ENCODE measurements at places on chromosomes 11 and 22. TPM values are rescaled to one million over a fixed set of nuclear protein-coding genes. Genes with fewer than 3 reads are reported as not detected.
A peak's percentile ranks its signal among the peaks of the same experiment; 100 is the strongest.

- DNase-seq: no peak
Measured at GRCh38 chr11:77471558-77472193, 2.2 kb downstream of the PAK1 start.

DNA sequence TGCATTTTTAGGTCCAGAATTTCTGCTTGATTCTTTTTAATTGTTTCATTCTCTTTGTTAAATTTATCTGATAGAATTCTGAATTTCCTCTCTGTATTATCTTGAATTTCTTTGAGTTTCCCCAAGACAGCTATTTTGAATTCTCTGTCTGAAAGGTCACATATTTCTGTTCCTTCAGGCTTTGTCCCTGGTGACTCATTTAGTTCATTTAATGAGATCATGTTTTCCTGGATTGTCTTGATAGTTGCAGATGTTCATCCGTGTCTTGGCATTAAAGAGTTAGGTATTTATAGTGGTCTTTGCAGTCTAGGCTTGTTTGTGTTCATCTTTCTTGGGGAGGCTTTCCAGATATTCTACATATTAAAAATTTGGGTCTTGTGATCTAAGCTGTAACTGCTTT, 694.8 kb upstream of the CCDC179 start:
- DNase-seq: no peak

GRCh38 chr22:49686495-49687219, 141.0 kb downstream of the BRD1 start:
- DNase-seq: no peak

DNA sequence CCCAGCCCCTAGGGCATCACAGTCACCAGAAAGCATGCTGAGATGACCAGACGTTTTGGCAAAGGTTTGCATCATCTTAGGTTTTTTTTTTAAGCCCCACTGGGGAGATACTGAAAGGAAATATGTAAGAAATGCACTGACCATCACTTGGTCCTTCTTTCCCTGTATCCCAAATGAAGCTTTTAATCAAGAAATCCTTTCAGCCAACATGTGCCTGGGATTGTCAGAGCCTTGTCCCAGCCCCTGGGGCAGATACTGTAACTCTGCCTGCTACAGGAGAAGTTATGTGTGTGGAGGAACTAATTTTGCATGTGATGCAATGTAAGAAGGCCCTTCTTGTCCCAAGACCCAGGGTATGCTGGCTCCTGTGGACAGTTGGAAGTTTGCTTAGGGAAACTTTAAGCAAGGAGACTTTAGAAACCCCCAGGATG, 65.6 kb downstream of the PPFIBP2 start:
- DNase-seq: no peak

- no peak for DNase-seq
Measured at GRCh38 chr11:44916801-44917385, 33.8 kb downstream of the TP53I11 start.

DNA sequence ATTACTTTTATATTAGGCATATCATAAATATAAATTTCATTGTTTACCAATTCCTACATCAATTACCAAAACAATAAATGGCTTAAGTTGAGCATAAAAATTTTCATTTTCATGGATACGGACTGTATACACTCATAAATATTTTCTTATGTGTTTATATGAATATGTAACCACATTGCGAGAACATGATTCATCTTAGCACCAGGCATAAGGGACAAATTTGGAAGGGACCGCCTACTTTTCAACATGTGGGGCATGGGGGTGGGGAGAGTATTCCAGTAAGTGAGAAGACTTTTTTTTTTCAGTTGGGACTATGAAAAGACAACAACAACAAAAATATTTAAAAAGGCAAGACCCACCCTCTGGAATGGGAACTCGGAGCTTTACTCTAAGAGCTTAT, 296.1 kb downstream of the RAB38 start:
- DNase-seq: no peak

- DNase-seq: no peak
Measured at GRCh38 chr22:37419370-37419968, 7.8 kb downstream of the ELFN2 start.

GRCh38 chr11:60869451-60869825, 2.1 kb downstream of the ZP1 start:
- DNase-seq: no peak

DNA sequence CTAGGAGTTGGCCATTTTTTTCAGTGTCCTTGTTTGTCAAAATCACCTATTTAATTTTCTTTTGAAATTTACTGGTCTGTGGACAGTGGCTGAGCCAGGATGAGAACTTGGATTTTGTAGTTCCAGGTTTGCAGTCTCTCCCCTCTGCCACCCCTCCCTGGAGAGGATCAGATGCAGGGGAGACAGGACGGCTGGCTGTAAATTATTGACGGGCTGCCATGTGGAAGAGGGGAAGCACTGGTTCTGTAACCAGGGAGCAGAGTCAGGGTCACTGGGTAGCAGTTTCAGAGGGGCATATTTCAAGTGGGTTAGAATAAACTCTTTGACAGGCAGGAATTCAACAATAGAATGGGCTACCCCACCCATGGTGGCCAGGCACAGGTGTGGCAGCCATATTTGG, 20.6 kb upstream of the YWHAH start:
- DNase-seq: no peak

- DNase-seq: no peak
Measured at GRCh38 chr11:110761131-110761530, 48.9 kb upstream of the ARHGAP20 start.

DNA sequence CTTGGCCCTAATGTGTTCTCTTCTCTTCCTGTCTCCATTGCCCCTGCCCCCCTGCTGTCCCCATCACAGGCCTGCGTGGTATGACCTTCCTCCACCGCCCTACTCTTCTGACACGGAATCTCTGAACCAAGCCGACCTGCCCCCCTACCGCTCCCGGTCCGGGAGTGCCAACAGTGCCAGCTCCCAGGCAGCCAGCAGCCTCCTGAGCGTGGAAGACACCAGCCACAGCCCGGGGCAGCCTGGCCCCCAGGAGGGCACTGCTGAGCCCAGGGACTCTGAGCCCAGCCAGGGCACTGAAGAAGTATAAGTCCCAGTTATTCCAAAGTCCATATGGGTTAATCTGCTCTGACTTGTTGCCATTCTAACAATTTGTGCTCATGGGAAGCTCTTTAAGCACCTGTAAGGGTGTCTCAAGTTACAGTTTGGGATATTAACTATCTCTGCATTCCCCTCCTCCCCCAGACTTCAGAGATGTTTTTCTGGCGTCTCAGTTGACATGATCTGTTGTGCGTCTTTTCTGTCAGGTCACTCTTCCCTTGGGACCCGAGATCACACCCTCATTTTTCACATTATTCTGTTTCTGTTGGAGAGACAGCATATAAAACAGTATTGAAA, 60.0 kb downstream of the COMMD9 start:
- DNase-seq: no peak

- peak; percentile 7 for DNase-seq
Measured at GRCh38 chr11:68872216-68873003, 30.7 kb upstream of the CPT1A start.

- no peak for DNase-seq
Measured at GRCh38 chr22:27873472-27873871, 45.6 kb downstream of the PITPNB start.

- DNase-seq: no peak
Measured at GRCh38 chr11:115276191-115276590, 228.0 kb downstream of the CADM1 start.

GRCh38 chr11:31795706-31796498, 15.2 kb downstream of the PAX6 start:
- DNase-seq: no peak

DNA sequence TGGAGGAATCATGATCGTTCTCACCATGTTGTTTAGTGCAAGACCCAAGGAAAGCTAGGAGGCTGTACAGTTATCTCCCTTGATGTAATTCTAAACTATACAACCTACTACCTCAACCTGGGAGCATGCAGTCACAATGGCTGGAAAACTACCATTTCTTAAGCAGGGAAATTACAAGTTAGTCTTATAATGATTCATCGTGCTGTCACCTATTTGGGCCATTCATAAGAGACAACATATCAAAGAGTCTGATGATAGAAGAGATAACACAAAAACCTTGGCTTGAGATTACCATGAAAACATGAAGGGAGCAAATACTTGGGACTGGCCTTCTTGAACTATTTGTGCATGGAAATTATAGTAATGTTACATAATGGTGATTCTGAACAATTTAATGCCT, 30.5 kb upstream of the BLID start:
- no peak for DNase-seq

DNA sequence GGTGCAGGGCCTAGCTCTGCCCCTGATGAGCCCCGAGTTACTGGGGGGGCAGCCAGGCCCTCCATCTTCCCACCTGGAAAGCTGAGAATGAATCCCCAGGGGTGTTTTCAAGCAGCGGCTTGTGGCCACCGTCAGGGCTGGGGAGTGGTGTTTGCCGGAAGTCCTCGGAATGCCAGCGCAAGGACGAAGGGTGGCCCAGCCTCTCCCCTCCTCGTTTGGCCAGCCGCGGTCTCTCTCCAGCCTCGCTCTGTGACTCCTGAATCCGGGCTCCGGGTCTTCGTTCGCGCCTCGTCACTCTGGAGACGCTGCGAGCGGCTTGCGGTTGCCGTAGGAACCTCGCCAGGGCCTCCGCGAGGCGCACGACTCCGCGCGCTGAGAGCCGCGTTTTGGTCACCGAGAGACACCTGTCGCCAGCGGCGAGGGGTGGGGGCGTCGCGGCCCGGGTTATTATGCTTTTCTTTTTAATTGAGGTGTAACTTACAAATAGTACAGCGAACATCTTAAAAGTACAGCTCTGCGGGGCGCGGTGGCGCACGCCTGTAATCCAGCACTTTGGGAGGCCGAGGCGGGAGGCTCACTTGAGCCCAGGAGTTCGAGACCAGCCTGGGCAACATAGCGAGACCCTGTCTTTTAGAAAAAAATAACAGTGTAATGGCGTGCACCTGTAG, 6.3 kb upstream of the KDELR3 start:
- peak; percentile 84 for DNase-seq

DNA sequence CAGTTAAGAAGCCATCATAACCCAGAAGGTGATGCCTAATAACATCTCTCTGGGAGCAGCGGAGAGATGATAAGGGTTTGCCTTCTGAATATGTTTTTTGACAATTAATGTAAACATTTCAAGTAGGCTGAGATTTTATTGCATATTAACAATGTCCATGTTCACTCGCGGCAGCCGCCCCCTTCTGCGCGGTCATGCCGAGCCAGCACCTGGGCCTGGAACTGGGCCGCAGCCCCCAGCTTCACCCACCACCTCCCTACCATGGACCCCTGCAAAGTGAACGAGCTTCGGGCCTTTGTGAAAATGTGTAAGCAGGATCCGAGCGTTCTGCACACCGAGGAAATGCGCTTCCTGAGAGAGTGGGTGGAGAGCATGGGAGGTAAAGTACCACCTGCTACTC, 4.3 kb upstream of the SAA1 start:
- no peak for DNase-seq

GRCh38 chr11:122690801-122691548, 35.5 kb downstream of the UBASH3B start:
- no peak for DNase-seq

Gene GGT5
- 6.6 TPM for total RNA-seq

Gene POU2AF1
- total RNA-seq: 5.4 TPM

Gene STX5
- 44.3 TPM for total RNA-seq

Gene RAB39A
- 1.5 TPM for total RNA-seq

Gene MFRP
- not detected for total RNA-seq

Gene SMTNL1
- not detected for total RNA-seq

Gene OR52I1
- not detected for total RNA-seq

Gene NUCB2
- total RNA-seq: 49.9 TPM

Gene MRGPRX2
- 0.98 TPM for total RNA-seq

Gene RFPL3
- not detected for total RNA-seq

Gene CDC42BPG
- 32.3 TPM for total RNA-seq

Gene MYO7A
- 2.3 TPM for total RNA-seq

Gene KCNJ11
- 1.6 TPM for total RNA-seq

Gene PHETA2
- total RNA-seq: 15.7 TPM

Gene LRRC32
- total RNA-seq: 10.4 TPM

Data from mucosa of descending colon (tissue), 3 donors.